NCI-H2107 (cell line): ENCODE measurements at places on chromosomes 16 and 17.

GRCh38 chr17:2235792-2236366, 67.7 kb downstream of the SMG6 start:
- DNase-seq: no peak

DNA sequence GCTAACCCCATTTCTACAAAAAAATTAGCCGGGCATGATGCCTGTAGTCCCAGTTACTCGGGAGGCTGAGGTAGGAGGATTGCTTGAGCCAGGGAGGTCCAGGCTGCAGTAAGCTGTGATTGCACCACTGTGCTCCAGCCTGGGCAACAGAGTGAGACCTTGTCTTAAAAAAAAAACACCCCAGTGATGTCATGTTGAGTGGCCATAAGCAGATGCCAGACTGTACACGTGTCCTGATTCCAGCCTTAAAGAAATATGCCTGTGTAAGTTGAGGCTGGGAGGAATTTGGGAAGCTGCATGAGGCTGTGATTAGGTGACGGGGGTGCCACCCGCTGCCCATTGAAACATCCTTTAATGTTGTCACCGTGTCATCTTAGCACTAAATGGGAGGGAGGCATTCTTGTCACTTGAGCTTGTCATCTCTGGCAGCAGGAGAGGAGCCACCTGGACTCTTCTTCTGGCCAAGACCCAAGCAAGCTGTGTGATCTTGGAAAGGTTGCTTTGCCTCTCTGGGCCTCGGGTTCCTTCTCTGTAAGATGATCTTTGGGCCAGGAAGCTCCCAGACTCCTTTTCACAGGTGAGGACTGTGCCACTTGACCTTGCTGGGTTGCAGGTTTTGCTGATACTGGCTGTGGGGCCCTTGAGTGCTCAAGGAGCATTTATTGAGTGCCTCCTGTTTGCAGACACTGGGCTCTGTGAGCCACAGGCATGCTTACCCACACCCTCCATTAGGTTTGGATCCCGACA, 98.3 kb upstream of the CIBAR2 start:
- no peak for DNase-seq

DNA sequence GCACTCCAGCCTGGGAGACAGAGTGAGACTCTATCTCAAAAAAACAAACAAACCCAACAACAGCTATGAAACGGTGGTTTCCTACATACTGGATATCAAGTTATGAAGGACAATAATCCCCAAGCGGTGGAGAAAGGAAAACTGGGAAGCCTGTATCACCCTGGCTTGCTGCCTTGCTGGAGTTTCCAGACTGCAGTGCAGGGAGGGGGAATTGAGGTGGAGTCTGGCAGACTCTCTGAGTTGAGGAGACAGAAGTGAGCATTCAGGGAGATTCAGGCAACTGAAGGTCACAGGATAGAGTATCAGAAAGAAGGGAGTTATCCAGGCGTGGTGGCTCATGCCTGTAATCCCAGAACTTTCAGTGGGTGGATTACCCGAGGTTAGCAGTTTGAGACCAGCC, 11.9 kb downstream of the QRICH2 start:
- DNase-seq: no peak

GRCh38 chr17:45666046-45666600, 118.0 kb upstream of the CRHR1 start:
- DNase-seq: no peak

- DNase-seq: no peak
These were observed 25.9 kb downstream of the ZNF469 start for GRCh38 chr16:88408561-88409142.

DNA sequence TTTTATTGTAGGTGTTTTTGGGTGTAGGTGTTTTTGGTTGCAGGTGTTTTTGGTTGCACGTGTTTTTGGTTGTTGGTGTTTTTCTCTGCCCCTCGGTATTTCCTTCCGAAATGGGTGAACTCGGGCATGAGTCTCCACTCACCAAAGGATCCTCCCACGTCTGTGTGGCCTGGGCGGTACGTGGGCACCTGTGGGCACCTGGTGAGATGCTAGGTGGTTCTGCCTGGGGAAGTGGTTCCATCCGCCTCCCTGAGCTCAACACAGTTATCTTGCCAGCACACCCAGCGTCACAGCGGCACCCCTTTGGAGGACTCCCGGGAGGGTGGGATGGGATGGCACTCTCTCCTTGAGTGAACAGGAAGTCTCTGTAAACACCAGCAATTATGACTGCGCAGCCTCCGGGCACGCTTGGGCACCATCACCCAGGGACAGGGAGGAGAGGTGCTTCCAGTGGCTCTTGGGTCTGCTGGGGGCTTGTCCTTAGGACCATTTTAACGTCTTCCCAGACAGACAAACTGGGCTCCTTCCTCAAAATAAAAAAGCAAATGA, 29.8 kb downstream of the COX4I1 start:
- DNase-seq: no peak

DNA sequence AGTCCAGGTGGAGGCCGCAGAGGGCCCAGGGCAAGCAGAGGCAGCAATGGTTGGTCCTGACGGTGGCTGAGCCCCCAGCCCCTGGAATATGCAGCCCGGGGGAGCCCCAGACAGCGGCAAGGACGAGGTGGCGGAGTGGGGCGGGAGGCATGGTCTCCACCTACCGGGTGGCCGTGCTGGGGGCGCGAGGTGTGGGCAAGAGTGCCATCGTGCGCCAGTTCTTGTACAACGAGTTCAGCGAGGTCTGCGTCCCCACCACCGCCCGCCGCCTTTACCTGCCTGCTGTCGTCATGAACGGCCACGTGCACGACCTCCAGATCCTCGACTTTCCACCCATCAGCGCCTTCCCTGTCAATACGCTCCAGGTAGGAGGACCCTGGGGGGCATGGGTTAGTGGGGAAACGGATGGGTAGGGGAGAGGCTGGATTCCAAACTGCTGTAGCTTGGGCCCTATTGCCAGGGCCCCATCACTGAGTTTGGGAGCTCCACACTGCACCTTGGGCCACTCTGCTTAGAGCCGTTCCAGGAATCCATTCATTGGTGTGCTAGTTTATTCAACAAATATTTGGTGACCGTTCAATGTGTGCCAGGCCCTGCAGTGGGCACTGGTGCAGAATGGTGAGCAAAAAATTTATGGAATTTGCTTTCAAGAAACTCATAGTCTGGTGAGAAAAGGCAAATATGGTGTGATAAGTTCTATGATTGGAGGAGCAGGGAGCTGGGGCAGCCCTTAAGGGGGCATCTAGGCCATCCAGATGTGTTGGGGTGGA, 3.8 kb downstream of the RASL10B start:
- DNase-seq: no peak

- no peak for DNase-seq
These were observed 4.2 kb upstream of the KRTAP4-5 start for GRCh38 chr17:41153856-41154255.

GRCh38 chr17:76132574-76133338, 8.3 kb downstream of the FOXJ1 start:
- DNase-seq: peak; percentile 71

DNA sequence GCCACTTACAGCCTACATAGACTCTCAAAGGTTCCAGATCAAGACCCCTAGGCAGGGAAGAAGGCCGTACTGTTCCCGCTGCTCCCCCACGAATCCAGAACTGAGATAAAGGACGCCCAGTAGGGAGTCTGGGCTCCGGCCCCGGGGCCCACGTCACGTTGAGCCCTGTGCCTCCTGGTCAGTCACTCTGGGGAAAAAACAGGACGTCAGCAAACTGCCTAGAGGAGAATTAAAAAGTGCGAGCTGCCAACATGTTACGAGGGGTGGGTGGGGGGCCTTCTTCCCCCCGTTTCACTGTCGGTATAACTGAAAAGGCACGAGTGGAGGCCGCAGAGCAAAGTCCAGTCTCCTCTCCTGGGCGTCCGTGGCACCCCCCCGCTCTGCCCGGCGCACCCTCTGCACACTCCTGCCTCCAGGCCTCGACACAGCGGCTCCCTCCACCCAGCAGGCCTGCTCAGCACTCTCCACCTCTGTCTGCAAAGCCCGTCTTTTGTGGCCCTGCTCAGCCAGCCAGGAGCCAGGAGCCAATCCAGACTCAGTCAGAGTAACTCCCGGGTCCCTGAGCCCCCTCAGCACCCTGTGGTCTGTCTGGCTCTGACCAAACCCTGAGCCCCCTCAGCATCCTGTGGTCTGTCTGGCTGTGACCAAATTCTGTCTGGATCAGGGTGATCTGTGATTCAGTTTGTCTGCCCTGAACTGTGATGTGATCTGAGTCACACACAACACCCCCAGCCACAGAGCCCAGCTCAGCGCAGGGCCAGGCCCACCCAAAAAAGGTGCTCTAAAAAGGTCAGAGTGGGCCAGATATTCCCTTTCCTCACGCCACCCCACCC, 6.2 kb downstream of the ITGAE start:
- DNase-seq: no peak
